Activated T-helper 9 cell treated with anti-CD3 and anti-CD28 coated beads, Interleukin-2, amount 50 U/mL, for 16 hours (primary cell): ENCODE measurements at places on chromosomes 12 and 14.

DNA sequence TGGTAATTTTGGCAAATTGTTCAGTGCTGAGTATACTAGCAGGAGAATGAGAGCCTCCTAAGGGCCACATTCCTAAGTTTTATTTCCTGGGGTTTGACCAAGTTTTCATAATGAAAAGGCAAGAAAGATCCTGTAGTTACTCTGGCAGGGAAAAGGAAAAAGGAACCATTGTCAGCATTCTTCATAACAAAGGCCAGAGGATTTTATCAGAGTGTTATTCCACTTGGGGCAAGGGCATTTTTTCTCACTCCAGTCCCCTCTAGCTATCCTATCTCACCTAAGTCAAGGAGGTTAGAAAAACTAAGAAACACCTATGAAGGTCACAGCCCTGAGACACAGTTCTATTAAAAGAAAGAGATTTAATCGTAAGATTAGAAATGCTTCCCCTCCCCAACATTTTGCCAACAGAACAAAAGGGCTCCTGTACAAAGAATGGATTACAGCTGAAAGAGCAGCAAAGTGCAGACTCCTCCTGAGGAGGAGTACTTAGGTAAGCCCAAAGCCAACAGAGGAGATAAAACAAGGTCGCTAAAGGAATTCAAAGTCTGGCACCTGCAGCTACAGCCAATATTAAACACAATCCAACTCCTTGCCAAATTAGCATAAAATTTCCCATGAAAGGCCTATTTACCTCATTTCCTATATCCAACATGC lies 162.4 kb downstream of the GALC start:
- DNase-seq, result no peak

- DNase-seq, result no peak
These were observed 379.1 kb downstream of the NELL2 start for GRCh38 chr12:44497044-44497443.

GRCh38 chr12:6541371-6542165 lies 7.3 kb downstream of the GAPDH start:
- DNase-seq, result no peak

DNA sequence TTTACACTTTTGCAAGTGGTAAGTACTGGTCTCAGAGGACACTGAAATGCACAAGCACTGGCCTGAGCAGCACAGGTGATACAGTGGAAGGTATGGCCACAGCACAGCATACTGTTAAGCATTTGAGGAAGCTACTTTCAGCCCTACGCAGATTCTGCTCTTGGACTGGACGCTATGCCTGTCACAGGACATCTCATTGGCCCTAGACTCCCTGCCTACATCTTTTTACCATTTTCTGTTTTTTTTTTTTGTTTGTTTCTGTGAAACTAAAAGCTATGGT lies 144.2 kb upstream of the ABCD2 start:
- DNase-seq, result no peak

- DNase-seq, result no peak
These were observed 79.0 kb upstream of the GNG2 start for GRCh38 chr14:51781381-51781780.

DNA sequence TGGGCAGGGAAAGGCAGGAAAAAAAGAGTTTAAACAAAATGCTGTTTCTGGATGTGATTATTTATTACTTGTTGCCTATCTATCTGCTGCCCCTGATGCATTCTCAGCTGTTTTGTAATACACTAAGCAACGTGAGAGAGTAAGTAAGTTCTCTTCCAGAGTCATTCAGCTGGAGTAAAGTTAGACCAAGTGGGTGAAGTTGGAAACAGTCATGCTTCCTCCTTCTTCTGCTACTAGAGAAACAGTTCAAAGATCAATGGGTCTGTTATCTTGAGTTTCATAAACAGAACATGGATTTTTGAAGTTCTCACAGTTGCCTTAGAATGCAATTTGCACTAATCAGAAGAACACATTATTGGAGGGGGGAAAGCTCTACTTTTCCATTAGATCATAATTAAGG lies 279.3 kb downstream of the EGLN3 start:
- DNase-seq, result no peak

GRCh38 chr14:23382731-23383440 lies 6.0 kb downstream of the CMTM5 start:
- DNase-seq, result no peak

DNA sequence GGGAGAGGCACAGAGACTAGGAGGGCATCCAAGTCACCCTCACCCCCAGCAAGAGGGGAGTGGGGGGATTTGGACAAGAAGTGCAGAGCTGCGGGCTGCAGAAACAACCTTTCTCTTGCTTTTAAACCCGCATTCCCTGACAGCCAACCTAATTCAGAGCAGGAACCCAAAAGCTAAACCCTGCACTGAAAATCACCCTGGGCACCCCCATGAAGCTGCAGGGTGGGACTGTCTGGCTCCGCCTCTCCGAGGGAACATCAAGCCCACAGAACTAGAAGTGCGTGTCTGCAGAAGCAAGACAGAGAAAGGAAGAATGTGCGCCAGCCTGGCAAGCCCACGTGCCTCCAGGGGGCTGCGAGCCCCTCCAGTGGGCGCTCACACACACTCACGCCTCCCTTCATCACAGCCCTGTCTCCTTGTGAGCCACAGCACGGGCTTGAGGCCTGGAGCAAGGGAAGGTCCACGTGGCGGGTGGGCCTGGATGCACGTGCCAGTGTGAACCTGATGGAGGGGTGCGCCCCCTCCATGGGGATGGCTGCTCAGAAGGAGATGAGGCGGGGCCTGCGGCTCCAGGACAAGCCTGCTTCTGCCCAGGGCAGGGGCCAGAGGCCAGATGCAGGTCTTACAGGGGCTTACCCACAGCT lies 27.8 kb upstream of the PNMA1 start:
- DNase-seq, result no peak

GRCh38 chr14:91872011-91872501 lies 4.7 kb upstream of the TC2N start:
- peak; percentile 25 for DNase-seq
